Dorsolateral prefrontal cortex (tissue), 122 donors: ENCODE measurements at places on chromosomes 6 and 20.

DNA sequence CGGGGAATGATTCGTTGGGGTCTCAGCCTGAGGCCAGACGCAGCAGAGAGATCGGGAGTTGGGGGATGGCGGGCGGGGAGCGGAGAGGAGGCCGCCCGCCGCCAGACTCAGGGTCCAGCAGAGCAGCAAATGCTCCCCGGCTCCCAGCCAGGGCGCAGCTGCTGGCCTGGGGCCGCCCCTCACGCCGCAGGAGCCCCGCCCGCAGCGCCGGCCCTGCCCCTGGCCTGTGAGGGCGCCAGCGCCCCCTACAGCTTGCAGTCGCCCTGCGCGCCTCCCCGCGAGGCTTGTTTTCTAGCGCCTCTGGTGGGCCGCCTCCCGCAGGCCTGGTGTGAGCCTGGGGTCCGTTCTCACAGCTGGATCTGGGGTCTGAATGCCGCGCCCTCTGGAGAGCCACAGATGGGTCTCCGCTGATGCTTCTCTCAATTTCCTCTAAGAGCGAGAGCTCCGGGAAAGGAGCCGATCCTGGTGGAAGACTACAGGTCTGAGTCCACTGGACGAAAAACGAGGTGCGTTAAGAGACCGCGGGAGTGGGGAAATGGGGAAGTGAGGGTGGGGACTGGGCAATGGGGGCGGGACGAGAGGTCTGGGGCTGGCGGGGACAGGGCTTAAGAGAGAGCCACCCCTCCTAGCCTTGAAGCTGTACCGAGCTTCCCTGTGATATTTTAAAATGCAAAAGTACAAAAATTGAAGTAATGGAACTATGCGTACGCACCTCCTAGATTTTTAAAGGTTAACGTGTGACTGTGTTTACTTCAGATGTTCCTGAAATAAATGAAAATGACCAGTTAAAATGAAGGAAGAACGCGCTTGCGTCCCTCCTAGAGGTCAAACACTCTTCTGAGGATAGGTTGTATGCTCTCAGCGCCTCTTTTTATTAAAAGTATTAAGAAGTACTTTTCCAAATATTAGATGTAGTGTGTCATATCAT is 30.1 kb downstream of the TRIM38 start:
- peak; percentile 94 for DNase-seq

- DNase-seq: no peak
These were observed 33.5 kb upstream of the MCM9 start for GRCh38 chr6:118968416-118968815.

DNA sequence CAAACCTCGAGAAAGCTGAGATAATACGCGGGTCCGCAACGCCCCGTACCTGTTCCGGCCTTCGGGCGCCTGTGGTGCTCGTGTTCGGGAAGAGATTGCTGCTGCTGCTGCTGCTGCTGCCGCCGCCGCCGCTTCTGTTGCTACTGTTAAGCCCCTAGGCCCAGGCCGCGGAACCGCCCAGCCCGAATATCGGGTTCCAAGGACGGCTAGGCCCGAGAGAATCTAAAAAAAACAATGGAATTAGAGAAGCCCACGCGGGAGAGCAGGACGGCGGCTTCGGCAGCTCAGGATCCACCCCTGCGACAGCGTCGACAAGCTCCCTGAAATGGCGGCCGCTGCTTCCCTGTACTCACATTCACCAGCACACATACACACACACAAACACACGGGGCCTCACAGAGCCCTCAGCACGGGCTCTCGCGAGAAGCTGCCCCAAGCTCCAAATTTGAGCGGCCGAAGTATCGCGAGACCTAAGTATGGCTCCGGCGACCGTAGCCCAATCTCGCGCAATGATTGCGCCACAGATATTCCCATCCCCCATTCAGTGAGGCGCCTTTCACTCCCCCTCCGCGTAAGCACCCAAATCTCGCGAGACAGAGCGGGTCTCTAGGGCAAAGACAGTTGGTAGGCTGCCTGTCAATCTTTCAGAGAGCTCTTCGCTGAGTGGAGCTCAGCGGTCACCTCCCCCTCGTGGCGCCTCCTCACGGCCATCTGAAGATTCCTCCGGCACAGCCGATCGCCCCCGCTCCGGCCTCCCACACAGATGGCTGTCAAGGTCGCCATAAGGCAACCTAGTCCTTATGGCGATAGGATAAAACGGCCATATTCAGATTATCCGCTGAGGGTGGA is at the start of gene RBM39:
Gene RBM39, minus strand, starts transcription at position 369 of the 849 bp plus-strand sequence. CDS start 1,386 bp downstream, outside the sequence.
- DNase-seq: peak; percentile 98

GRCh38 chr20:58810116-58810878 is 40.4 kb downstream of the GNAS-AS1 start:
- no peak for DNase-seq

GRCh38 chr6:104799134-104799657 is 60.5 kb downstream of the HACE1 start:
- DNase-seq: no peak

GRCh38 chr6:81002126-81002525 is 750.4 kb downstream of the TENT5A start:
- DNase-seq: no peak

GRCh38 chr20:5039889-5040288 is 38.6 kb upstream of the SLC23A2 start:
- no peak for DNase-seq

DNA sequence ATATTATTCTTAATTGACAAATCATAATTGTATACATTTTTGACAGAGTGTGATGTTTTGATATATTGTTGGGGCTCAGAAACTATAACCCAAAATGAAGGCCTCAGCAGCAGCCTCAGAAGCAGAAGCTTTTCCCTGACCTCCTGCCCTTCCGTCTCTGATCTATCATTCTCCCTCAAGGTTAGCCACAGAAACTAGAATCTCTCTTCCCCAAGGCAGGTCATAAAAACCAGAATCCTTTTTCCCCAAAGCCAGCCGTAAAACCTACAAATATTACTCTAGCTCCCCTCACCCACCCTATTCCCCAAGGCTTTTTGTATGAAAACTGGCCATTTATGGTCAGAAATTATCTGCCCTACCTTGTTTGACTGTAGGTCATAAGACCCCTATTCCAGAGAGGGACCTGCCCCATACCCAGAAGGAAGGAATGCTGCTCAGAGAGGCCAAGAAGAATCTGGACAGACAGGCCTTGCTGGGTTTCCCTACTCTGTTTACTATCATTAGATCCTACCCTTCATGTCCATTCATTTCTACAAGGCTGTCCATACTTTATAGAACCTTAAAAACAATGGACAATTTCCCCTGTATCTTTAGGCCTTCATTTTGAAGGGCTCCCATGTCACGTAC is 14.5 kb downstream of the OR2B2 start:
- DNase-seq: no peak

DNA sequence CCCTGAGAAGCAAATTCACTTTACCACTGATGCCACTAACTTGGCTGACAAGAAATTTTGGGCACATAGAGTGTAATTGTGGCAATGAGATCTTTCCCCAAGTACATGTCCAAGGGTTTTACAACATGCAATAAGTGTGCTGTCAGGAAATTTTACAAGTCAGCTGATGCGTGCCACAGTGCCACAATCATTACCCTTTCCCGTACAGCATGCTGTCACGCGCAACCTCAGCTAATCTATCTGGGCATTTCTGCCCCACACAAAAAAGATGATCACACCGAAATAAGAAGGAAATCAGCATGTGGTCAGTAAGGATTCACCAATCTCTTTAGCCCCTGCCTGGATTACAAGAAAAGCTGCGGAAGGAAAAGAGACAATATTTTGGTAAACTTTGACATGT is 163.6 kb upstream of the PREP start:
- no peak for DNase-seq

DNA sequence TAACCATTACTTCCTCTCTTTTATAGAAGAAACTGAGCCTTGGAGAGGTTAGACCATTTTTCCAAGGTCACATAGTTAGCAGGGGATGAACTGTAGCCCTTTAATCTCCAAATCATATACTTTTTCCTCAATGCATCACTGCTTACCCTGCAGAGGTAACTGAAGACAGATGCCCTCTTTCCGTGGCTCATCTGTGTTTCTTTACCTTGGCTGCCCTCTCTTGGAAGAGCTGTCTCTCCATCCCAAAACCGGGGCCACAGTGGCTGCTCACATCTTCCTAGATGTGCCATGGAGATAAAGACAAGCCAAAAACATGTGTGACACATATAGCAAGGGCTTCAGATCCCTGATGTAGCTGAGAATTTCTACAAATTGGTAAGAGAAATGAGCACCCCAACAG is 581 bp upstream of the ALDH8A1 start:
- no peak for DNase-seq

- DNase-seq: no peak
These were observed 87.6 kb upstream of the PAK5 start for GRCh38 chr20:9926476-9926875.

DNA sequence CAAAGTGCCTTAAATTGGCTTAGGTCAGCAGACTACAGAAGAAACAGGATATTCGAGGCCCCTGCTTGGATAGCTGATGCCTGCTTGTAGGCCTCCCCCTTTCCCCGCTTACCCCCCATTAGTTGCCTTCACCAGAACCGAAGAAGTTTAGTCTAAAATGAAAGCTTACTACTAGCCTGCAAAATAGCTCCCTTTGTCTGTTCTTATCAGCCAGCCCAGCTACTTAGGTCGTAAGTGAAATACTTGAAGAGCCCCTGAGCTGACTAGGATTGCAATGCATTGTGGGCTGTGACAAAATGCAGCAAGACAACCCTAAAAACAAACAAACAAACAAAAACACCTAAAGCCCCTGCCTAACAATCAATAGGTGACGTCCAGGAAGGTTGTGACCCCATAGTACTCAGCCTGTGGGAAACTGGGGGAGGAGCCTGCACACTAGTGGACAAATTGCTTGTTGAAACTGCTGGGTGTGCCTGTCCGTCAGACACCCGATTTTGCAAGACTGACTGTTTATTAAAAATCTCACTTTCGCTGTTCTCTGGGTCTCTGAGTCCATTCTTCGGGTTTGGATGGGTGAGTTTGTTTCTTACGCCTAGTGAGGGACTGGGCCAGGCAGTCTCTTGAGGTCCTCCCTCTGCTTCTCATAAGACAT is 105.0 kb upstream of the DUSP22 start:
- DNase-seq: no peak

GRCh38 chr20:17059465-17059864 is 167.4 kb upstream of the PCSK2 start:
- DNase-seq: no peak

DNA sequence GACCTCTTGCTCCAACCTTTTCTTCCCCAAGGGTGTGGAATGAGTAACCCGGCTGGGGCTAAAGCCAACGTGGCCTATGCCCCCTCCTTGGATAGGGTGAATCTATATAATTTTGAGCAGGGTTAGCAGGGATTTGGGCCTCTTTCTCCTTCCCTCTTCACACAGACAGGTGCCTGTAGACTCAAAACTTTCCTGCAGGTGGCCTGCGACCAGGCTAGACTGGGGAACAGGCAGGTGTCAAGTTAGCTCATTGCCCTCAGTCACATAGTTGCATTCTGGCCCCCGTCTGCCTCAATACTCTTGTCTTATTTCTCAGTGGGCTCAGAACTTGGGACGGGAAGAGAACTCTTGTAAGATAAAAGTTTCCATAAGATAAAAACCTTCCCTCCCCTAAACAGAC is 243.0 kb downstream of the ATXN1 start:
- DNase-seq: no peak

DNA sequence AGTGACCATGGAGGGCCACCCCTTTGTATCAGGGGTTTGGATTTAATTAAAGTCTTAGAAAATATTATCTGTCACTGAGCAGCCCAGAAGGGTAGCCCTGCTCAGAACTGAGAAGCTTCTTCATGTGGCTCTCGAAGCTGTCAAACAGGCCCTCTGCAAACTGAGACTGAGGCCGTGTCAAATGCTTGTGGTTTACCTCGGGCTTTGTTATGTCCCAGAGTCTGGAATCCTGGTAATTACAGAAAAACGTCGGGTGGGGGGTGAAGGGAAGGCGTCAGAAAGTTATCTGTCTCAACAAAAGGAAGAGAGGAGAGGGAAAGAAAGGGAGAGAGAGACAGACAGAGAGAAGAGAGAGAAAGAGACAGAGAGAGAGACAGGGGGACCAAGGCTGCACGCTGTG is 200.8 kb downstream of the BMP7 start:
- no peak for DNase-seq

- no peak for DNase-seq
These were observed 529.7 kb upstream of the CITED2 start for GRCh38 chr6:139904158-139904533.

GRCh38 chr20:53731595-53731994 is 138.0 kb upstream of the ZNF217 start:
- DNase-seq: no peak

DNA sequence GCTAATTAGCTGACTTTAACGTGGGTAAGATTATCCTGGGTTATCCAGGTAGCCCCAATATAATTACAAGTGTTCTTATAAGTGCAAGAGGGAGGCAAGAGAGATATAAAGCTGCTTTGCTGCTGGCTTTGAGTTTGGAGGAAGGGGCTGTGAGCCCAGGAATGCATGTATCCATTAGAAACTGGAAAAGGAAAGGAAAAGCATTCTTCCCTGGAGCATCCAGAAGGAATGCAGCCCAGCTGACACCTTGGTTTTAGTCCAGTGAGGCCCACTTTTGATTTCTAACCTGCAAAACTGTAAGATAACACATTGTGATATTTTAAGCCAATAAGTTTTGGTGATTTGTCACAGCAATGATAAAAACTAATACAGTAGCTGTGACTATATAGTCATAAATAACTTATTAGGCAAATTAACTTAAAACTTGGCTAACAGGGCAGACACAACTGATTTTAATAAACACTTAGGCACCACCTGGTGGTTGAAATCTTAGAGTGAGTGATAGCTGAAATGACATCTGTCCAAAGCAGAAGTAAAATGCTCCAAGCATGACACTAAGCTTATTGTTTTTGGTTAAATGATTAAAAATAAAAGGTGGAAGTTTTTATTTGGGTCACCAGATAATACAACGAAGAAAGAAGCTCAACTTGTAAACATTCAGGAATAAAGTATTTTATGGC is 35.6 kb downstream of the ADGRF4 start:
- no peak for DNase-seq

GRCh38 chr6:28711788-28712341 is 186.2 kb downstream of the GPX5 start:
- DNase-seq: no peak

DNA sequence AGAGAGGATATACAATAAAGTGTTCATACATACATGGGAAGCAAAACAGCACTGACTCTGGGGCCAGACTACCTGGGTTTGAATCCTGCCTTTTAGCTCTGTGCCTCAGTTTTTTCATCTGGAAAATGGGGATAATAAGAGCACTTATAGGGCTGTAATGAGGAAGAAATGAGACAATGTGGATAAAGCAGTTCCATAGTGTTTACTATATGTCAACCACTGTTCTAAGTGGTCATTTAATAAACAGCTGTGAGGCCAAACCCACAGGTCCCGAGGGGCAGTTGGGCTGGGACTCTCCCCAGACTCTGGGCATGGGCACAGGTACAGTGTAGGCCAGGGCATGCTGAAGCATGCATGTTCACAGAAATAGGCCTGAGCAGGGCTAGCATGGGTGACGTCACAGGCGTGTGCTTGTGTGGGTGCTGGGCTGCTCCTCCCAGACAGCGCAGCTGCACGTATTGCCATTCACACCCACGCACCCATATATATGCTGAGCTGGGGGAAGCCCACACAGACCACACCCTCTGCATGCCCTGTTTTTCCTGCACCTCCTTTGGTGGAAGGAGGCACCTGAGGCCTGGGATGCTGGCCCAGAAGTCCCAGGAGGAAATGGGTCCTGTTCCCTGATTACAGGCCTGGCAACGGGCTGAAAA is 3.5 kb upstream of the PLCG1 start:
- no peak for DNase-seq
